ENCODE measurements at places on chromosomes 16 and 17.

- DNase-seq, result no peak
Measured at GRCh38 chr17:34283571-34283970, 2.0 kb upstream of the CCL11 start.

DNA sequence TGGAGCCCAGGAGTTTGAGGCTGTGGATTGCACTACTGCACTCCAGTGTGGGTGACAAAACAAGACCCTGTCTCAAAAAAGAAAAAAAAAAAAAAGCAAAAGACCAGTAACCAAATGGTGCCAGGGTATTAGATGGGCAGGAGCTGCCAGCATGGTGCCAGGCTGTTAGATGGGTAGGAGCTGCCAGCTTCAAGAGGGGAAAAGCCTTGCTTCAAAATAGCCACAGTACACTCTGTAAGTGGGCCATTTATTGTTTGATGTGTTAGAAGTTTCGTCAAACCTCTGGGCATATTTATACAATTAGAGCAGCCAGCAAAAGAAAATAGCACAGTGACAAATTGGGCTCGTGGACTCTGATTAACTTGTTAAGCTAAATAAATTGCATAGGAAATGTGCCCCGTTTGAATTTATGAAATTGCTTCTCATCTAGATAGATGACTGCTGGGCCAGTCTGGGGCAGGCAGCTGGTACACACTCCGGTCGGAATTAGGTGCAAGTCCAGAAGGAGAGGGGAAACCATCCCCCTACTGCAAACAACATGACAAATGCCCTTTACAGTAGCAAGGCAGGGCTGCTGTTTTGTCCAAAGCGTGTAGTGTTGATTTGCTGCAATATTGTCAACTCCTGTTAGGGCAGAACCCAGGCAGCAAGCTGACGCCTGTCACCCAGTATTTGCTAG lies 126.3 kb upstream of the IRX3 start:
- DNase-seq, result no peak

- DNase-seq, result no peak
Measured at GRCh38 chr16:82510789-82511305, 115.9 kb upstream of the CDH13 start.

- DNase-seq, result no peak
Measured at GRCh38 chr16:17309510-17309909, 161.2 kb downstream of the XYLT1 start.

DNA sequence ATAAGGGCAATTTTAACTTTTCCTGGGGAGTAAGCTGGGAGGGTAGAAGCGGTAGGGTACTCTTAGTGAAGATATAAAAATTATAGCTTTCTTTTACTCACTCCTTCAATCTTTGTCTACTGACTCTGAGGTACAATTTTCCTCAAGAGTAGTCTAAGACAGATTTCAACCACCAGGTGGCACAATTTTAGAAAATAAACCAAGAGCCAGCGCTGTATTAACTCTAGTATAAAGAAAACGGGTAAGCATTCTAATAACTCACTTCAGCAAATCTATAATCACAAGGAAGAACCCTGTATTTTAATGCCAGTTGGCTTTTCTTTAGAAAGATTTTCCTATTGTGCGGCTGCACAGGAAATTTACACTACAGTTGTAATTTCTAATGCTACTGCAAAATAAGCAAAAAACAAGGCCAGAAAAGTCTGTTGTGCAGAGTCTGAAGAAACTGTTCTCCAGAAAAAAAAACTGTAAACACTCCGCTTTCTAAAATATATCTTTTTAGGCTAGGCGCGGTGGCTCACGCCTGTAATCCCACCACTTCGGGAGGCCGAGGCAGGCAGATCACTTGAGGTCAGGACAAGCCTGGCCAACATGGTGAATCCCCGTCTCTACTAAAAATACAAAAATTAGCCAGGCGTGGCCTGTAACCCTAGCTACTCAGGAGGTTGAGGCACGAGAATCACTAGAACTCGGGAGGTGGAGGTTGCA lies 1.9 kb downstream of the CMC2 start:
- no peak for DNase-seq

DNA sequence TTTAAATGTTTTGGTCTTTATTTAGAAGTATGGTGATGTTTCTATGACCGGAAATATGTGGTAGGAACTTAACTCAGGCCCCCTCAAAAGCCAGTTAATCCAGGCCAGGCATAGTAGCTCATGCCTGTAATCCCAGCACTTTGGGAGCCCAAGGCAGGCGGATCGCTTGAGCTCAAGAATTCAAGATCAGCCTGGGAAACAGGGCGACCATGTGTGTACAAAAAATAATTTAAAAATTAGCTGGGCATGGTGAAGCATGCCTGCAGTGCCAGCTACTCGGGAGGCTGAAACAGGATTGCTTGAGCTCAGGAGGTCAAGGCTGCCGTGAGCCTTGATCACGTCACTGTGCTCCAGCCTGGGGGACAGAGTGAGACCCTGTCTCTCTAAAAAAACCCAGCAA lies 10.3 kb downstream of the RSL1D1 start:
- no peak for DNase-seq

GRCh38 chr16:2742323-2743006 lies 10.0 kb upstream of the SRRM2 start:
- DNase-seq, result no peak

DNA sequence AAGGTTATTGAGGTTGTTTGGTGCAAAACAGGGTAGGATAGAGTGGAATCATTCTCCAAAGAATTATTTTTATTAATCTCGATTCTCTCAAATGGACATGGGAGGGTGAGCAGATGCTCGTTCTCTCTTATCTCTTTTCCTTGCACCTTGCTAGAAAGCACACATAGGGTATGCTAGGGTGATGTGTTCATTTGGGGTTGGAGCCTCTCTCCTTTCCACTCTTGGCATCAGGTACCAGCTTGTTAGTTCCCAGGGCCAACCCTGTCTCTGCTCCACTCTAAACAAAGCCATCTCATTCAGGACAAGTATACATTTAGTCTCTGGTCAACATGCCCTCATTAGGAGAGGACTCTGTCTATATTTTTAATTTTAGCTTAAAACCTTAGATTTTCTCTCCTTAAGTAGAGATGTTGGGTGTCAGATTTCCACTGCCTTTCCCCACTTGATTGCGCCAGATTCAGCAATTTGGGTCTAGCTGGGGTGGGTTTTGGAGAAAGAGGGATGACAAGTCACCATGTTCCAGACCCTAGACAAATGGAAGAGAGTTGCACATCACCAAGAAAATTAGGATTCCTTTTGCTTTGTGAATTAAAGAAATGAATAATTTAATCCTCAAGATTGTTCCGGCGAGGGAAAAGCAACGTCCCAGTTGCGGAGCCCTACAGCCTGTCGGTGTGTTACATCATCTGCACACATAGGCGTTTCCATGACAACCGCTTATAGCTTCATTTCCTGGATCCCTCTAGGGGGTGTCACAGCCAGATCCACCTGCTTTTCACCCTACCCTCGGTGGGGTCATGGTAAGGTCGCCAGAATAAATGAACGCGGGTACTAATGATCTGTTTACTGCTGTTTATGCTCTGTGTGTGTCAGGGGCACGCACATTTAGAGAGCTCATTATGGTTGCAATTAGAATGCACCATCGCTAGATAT lies 41.6 kb downstream of the SNX11 start:
- no peak for DNase-seq

DNA sequence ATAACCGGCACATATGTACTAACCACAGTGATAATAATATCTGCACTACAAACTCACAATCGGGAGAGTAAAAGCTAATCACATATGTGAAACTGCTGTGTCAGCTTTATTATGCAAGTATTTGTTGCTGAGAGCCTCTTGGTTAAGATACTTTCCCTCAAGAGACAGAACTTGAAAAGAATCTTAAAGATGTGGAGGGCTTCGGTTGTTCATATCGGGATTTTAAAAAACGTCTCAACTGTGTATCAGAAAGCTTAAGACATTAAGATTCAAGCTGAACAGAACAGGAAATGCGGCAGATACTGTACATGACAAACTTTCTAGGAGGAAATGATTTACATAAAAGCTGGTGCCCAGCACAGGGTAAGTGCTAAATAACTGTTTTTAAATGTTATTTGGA lies 27.5 kb upstream of the HLF start:
- no peak for DNase-seq

DNA sequence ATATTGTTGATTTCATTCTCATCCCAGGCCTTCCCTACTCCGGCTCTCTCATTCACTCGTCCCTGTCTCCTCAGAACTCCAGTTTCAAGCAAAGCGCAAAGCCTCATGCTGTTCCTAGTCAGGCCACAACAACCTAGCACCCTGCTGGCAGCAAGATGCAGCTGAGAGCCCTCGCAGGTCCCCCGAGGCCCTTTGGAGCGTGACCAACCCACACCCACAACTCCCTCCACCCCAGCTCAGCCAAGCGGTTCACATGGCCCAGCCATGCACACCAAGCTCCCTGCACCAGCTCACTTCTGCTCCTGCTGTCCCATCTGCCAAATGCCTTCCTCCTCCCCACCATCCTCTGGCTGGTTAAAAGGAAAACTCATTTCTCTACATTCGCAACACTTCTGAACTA lies 195.8 kb downstream of the IRX5 start:
- no peak for DNase-seq

GRCh38 chr16:75774197-75774596 lies 47.9 kb upstream of the CPHXL start:
- DNase-seq, result no peak

DNA sequence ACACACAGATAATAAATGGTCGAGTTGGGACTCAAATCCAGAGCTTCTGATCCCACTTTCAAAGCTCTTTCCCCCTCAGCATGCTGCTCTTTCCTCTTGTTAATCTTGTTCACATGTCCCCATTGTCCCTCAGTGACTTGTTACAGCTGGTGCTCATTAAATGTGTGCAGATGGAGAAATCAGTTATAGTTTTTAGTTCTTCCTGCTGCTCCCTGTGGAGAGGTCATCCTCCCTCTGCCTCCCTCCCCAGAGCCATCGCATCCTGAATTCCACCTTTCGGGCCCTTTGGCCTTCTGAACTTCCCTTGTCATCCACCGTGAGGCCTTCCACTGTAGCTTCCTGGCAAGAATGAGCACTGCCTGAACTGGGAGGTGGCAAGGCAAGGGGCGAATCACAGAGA lies 179.6 kb downstream of the WSCD1 start:
- no peak for DNase-seq

DNA sequence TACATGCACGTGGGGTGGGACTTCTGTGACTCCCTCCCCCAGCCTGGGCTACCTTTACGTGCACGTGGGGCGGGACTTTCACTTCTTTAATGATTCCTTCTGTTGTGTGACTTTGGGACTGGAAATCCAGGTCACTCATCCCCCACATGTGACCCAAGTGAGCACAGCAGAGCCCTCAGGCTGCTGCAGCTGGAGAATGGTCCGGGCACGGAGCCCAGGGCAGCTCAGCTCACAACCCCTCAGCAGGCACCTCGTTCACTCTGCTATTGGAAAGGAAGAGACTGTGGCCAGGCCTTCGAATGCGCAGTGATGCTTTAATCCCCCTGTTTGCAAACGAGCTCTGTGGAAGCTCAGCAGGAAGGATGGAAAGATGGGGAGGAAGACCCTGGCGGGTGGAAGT lies 14.7 kb downstream of the DBNDD1 start:
- DNase-seq, result no peak

- no peak for DNase-seq
Measured at GRCh38 chr16:15976225-15976812, 26.9 kb downstream of the ABCC1 start.

- no peak for DNase-seq
Measured at GRCh38 chr16:83581082-83581481, 226.7 kb upstream of the HSBP1 start.

All from stimulated activated CD8-positive, alpha-beta memory T cell treated with anti-CD3 and anti-CD28 coated beads, Interleukin-15, amount 100 ng/mL, for 24 hours (primary cell).